ENCODE measurements at places on chromosomes 4 and X.

GRCh38 chr4:25439918-25440477 lies 62.9 kb downstream of the ANAPC4 start:
- DNase-seq: peak; percentile 25

DNA sequence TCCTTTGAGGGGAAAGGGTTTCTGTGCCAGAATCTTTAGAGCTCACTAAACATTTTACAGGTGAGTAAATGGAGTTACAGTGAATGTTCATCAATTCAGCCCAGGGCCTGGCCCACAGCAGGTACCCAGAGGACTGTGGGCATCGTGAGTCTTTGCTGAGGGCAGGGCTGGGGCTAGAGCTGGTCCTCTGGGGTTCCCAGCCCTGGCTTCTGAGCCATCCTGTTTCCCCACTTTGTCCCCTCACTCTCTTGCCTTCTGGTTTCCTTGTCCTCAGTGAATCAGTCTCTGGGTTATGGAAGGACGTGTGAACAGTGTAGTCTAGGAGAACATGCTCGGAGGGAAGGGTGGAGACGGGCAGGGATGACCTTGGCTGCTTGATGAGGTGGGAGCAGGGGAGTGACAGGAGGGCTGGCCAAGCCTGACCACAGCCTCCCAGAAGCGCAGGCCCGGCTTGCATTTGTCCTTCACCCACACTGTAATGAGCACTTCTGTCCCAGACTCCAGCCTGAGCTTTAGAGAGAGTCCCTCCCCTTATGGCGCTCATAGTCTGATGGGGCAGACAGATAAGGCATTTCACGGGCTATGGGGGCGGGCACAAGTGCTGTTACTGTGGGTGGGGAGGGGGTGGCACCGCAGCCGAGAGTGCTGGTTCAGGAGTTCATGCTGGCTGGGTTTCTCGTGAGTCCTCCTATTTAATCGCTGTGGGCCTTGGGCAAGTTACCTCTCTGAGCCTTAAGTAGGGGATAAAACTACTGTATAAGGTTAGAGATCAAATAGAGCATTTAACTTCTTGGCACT lies 17.3 kb downstream of the TBC1D14 start:
- DNase-seq: peak; percentile 44

DNA sequence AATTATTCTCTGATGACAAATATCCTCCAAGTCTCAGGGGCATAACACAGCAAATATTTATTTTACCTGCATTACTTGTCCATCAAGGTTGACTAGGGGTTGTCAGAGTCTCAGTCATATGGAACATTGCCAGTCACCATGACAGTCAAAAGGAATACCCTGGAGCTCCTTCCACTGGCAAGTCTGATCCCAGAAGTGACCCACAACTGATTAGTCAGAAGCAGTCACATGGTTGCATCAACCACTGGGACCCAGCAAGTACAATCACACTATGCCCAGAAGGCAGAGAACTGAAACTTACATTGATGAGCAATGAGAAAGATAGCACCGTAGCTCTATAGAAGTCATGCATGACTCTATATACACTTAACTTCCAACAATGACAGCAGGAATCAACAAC lies 41.9 kb upstream of the SOD3 start:
- no peak for DNase-seq

DNA sequence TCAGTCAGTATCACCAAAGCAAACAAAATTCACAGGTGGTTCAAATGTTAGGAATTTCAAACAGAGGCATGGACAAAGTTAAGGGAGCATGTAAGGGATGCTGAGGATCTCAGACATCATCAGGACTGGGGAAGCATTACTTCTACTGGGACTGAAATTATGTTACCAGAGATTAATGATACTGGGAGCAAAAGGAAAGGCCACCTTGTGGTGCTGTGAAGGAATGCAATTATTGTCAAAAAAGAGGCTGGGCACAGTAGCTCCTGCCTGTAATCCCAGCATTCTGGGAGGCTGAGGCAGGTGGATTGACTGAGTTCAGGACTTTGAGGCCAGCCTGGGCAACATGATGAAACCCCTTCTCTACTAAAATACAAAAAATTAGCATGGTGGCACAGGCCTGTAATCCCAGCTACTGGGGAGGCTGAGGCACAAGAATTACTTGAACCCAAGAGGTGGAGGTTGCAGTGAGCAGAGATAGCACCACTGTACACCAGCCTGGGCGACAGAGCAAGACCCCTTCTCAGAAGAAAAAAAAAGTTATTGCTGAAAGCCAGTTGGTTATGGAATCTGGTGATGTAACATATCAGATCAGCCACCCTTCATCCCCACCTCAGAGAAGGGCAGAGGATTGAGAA lies 954.3 kb downstream of the PCDH7 start:
- no peak for DNase-seq

All from CD8-positive, alpha-beta memory T cell (primary cell).